ENCODE measurements at places on chromosomes 13 and 19. TPM values are rescaled to one million over a fixed set of nuclear protein-coding genes. Genes with fewer than 3 reads are reported as not detected.

Gene CPB2
- total RNA-seq = not detected

GRCh38 chr19:29760752-29761502 lies 45.9 kb upstream of the C19orf12 start:
- H3K27me3 ChIP-seq = no peaks in the 10 kb centered on the region
- H3K4me1 ChIP-seq = no peaks in the 10 kb centered on the region
- H3K27ac ChIP-seq = no peak overlapping the region
- H3K4me3 ChIP-seq = no peak overlapping the region
- no peak for DNase-seq
- H3K36me3 ChIP-seq = no peaks in the 10 kb centered on the region

GRCh38 chr19:29505097-29505824 lies 20.5 kb upstream of the VSTM2B start:
- no peaks in the 10 kb centered on the region for H3K4me1 ChIP-seq
- DNase-seq = no peak
- H3K4me3 ChIP-seq = no peak overlapping the region
- H3K27ac ChIP-seq = no peak overlapping the region
- H3K36me3 ChIP-seq = no peaks in the 10 kb centered on the region

Gene ZNF442
- 2.2 TPM for total RNA-seq

DNA sequence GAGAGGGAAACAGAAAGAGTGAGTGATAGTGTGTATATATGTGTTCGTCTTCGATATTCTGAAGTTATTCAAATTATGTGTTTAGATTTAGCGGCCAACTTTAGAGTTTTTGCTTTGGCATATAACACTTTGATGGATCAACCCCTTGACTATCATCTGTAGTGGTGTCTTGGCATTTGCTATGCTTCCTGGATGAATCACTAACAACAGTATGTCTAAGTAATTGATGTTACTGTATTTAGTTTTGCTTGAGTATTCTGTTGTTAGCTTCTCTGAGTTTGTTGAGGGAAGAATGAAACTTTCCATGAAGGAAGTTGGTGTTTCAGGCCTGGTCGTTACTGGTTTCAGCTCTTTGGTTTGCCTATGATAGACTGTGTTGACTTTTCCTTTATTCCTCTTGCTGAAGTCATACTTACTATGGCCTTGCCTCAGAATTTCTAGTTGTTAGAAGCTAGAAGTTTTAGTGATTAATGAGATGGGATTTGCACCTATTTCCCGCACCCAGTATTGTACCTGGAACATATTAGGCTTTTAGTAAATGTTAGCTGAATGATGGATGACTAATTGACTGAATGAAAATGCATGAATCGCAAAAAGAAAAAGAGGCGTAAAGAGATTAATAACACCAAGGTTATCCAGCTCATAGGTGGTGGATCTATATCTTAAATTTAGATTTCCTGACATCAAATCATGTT lies 20.7 kb downstream of the NDFIP2 start:
- H3K36me3 ChIP-seq = no peaks in the 10 kb centered on the region
- H3K4me3 ChIP-seq = no peak overlapping the region
- no peaks in the 10 kb centered on the region for H3K4me1 ChIP-seq

- no peaks in the 10 kb centered on the region for H3K4me1 ChIP-seq
- no peak for DNase-seq
- no peaks in the 10 kb centered on the region for H3K36me3 ChIP-seq
Observed at GRCh38 chr19:46082728-46083050, 41.8 kb downstream of the IGFL3 start.

Measured in CD8-positive, alpha-beta memory T cell (primary cell).